Kidney epithelial cell (primary cell): ENCODE measurements at places on chromosomes 4 and X. TPM values are rescaled to one million over a fixed set of nuclear protein-coding genes. Genes with fewer than 3 reads are reported as not detected.

DNA sequence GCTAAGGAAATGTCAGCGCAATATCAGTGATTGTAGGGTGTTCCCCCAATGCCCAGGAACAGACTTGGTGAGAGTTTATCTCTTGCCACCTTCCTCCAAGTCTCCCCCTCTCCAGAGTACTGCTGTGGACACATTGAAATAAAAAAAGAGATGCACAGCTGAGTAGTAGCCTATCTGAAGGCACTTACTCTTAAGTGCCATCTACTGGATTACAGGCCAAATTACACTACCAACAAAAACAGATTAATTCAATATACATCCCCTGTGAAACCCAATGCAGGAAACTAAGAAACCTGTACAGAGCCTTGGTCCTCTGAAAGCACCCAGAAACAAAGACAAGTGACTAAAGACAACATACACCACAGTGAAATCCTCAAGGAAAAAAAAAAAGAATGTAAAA is 460.3 kb downstream of the ZIC3 start:
- no peak for DNase-seq

GRCh38 chr4:123737156-123737555 is 340.6 kb downstream of the SPRY1 start:
- DNase-seq, result no peak

- DNase-seq, result no peak
Observed at GRCh38 chr4:147494301-147494700, 13.4 kb downstream of the EDNRA start.

DNA sequence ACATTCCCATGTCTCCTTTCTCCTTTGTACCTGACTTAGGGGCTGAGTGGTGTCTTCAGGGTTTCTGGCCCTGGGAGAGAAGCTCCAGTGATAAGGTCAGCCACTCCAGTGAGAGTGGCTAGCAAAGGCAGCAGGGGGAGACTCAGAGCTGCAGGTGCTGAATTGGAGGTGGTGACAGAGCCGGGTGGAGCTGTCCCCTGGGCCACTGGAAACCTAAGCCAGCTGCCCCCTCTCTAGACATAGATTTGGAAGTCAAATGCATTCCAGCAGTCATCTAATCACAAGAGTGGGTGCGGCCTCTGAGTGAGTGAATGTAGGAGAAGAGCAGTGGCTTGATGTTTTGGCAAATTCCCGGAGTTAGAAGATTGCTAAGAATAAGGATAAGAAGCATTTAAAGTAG is 28.5 kb downstream of the TRIM2 start:
- no peak for DNase-seq

- no peak for DNase-seq
Observed at GRCh38 chr4:15339737-15340136, 88.1 kb upstream of the C1QTNF7 start.

DNA sequence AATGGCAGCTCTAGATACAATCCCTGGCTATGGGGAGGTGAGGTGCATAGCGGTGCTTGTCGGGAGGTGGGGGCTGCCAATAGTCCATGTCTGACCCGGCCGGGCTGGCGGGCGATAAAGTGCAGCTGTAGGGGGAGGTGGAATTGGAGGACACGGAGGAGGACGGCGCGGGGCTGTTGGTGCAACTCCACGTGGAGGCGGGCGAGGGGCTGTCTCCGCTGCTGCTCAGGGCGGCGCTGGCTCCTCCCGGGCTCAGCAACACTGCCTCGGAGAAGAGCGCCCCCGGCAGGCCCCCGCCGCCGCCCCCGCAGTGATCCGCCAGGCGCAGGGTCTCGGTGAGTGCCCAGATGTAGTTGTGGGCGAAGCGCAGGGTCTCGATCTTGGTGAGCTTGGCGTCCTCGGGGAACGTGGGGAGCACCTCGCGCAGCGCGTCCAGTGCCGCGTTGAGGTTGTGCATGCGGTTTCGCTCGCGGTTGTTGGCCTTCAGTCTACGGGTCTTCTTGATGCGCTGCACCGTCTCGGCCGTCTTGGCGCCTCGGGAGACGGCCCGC is 1.3 kb downstream of the NEUROG2 start:
- no peak for DNase-seq

DNA sequence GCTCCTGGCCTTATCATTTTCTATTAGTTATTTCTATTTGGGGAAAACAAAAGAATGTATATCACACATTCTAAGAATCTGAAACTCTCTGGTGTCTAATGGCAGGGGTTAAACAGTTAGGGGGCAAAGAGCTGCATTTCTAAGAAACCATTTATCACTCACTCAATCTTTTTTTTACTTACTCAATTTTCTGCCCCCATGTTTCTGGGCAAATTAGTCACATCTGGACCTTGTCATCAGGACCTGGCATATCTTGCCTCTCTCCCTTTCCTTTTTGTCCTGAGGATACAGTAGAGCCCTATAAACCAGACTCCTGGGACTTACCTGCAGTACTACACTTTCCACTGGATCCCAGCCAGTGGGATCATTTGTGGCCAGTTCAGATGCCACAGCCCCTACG is 89.1 kb downstream of the ANXA3 start:
- DNase-seq, result no peak

GRCh38 chr4:113056318-113056717 is 6.9 kb downstream of the ANK2 start:
- DNase-seq, result no peak

- DNase-seq, result no peak
Observed at GRCh38 chr4:146916479-146917076, 29.1 kb downstream of the TTC29 start.

DNA sequence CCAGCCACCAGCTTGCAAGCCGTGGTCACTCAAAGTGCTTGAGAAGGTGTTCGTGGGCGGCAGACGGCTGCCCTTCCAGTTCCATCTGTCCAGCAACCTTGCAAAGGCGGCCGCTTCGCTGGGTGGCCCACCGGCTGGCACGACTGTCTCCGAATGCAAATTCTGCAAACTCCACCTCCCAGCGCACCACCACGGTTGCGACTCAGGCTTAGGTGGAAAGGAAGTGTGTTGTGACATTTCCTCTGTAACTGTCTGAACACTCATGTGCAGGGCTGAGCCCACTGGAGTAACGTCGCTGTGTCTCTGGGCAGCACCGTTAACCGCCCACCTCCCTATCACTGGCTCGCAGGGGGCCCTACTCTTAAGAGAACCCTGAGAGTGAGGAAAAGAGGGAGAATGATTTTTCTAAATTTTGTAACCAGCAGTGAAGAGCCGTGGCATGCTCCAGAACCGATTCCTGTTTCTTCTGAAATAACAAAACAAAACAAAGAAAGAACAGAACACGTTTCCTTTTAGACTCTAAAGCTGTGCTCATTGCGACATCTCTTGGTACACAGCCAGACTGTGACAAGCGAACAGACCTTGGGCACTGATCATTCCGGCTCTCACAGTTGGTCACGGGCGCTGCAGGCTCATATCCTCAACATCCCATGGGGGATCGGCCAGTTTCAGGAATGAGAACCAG is at the start of gene P2RY8:
Gene P2RY8 (minus strand): TSS at position 155 of the 685 bp plus-strand sequence. CDS start 70,627 bp downstream, outside the sequence.
- no peak for DNase-seq

DNA sequence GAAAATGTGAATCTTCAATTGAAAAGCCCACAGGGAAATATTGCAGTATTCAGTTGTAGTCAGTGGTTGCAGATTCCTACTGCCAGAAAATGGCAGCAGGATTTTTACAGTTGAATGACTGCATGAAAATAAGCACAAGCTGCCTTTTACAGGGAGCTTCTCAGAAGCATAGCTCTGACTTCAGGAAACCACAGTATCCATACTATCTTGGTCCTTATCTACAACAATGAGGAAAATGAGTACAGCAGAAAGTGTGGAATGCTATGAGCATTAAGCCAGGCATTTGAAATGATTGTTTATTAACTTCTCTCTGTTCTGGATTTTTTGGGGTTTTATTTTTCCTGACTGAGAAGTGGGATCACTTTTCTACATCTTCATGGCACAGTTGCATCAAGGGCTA is 34.6 kb upstream of the PRRG1 start:
- peak; percentile 56 for DNase-seq

GRCh38 chr4:27835851-27836250 is 975.2 kb downstream of the STIM2 start:
- DNase-seq, result no peak

The TRIML2 gene
- total RNA-seq, result 0.08 and 0.68 TPM in 2 replicates

The MAGEA4 gene
- total RNA-seq, result not detected in 2 replicates
